ENCODE measurements at places on chromosomes 7 and 10.

DNA sequence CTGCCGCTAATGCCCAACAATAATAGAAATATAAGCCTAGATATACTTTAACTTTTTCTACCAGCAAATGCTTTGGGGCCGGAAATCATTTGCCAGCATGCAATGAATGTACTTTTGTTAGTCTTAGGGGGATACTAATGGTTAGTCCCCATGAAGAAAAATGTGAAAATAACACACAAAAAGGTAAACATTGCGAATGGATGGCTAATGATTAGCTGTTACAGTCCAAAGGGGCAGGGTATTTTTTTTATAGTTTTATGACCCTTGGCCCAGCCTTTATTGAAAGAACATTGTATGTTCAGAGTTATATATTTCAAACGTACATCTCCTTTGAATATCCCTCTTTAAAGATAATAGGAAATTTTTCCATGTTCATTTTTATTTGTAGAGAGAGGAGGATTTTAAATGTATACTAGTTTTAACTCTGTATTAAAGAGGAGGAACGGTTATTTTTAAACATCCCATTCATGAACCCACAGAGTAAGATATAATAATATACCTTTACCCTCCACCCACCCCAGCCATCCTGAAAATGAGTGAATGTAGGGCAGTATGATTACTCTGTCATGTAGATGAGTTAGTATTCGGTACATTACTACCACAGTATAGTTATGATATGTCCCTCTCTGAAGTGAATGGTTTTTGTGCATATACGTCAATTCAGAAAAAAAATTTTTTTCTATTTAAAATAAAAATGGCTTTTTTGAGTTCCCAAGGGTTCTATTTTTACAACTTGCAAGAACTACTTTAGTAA lies 63.6 kb downstream of the ARID5B start:
- DNase-seq, result no peak

- no peak for DNase-seq
These were observed 261.5 kb downstream of the ELMO1 start for GRCh38 chr7:37187179-37187578.

GRCh38 chr7:14924398-14924797 lies 21.8 kb upstream of the DGKB start:
- DNase-seq, result no peak

DNA sequence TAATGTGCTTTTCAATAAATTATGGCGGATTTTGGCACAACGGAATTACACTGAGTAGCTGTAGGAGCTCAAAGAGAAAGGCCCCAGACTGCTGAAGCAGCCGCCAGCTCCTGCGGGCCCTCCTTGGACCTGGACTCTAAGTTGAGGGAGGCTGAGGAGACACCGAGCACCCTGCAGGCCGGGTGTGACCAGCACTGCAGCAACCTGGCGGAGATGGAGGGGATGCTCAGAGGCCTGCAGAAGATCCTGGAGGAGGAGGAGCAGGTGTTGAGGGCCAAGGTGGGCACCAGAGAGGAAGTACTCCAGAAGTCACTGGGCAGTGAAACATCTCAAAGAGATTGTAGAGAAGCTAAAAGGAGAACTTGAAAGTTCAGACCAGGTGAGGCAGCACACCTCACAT lies 33.0 kb upstream of the POM121L12 start:
- DNase-seq, result no peak

GRCh38 chr10:5951721-5952407 lies 25.5 kb downstream of the IL15RA start:
- no peak for DNase-seq

DNA sequence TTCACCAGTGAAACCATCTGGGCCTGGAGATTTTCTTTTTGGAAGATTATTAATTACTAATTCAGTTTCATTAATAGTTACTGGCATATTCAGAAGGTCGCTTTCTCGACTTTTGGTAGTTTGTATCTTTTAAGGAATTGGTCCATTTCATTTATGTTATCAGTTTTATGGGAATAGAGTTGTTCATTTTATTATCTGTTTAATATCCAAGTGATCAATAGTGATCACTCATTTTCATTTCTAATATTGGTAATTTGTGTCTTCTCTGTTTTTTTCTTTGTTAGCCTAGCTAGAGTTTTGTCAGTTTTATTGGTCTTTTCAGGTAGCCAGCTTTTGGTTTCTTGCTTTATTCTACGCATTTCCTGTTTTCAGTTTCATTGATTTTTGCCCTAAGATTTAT lies 31.0 kb downstream of the MKLN1 start:
- DNase-seq, result no peak
